Bladder microvascular endothelial cell (primary cell): ENCODE measurements at places on chromosomes 5 and 9. TPM values are rescaled to one million over a fixed set of nuclear protein-coding genes. Genes with fewer than 3 reads are reported as not detected.

Gene FREM1
- total RNA-seq, result 0.16 TPM in 1 of 2 replicates, not detected in the other

Gene IL9
- not detected in 2 replicates for total RNA-seq

Gene TMEM215
- not detected in 2 replicates for total RNA-seq

Gene IFNB1
- not detected in 2 replicates for total RNA-seq

Gene PCDHGB1
- 0.65 and 2.8 TPM in 2 replicates for total RNA-seq

Gene LEAP2
- total RNA-seq, result under 0.01 and 0.38 TPM in 2 replicates

Gene SLC46A2
- not detected in 2 replicates for total RNA-seq

Gene ACTBL2
- under 0.01 and 0.06 TPM in 2 replicates for total RNA-seq
